Stimulated activated CD4-positive, alpha-beta T cell treated with anti-CD3 and anti-CD28 coated beads, Interleukin-1b, Interleukin-23, amount 100 ng/mL, for 1 hour (primary cell): ENCODE measurements at places on chromosomes 2 and 18.

GRCh38 chr2:156334496-156335478, 2.3 kb upstream of the NR4A2 start:
- DNase-seq, result peak; percentile 60

- DNase-seq, result no peak
Observed at GRCh38 chr18:54950221-54950620, 9.0 kb downstream of the CCDC68 start.

GRCh38 chr2:220075835-220076234, 448.4 kb downstream of the SLC4A3 start:
- DNase-seq, result no peak

DNA sequence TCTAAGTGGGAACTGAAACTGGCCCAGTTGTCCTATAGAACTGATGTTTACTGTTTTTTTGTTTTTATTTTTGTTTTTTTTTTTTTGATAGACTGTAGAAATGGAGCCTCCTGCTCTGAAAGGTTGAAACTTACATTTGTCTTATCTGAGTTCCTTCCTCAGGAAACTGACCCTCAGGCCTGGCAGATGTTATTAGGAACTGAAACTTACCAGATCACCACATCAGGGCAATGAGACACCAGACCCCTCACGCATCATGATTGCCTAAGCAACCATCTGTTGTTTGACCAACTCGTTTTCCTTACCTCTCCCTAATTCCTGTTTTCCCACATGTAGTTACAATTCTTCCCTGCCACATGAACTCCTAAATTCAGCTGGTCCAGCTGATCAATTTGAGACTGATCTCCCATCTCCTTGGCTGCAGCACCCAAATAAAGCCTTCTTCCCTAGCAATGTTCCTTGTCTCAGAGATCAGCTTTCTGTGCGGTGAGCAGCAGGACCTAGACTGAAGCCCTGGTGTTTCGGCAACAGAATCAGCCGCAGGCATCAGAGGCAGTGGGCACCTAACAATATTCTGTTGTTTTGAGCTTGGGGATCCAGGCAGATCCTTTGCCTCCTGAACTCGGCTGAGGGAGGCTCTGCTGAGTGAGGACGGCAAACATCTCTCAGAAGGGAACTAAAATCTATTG, 96.8 kb downstream of the MSH2 start:
- DNase-seq, result no peak

DNA sequence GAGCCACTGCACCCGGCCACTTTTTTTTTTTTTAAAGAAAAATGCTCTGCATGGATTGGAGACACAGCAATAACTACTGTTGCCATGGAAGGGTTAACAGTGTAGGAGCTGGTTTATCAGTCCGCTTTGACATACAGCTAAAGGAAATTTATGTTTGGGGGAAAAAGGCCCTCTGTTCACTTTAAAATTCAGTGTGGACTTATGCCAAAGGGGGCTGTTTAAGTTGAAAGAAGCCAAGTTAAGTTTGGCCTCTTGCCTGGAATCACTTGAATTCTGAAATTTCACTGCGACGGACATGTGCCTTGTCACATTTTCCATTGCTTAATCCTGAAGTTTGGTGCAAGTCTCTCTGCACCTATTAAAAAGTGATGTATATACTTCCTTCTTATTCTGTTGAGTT, 3.1 kb downstream of the KCNE4 start:
- no peak for DNase-seq

DNA sequence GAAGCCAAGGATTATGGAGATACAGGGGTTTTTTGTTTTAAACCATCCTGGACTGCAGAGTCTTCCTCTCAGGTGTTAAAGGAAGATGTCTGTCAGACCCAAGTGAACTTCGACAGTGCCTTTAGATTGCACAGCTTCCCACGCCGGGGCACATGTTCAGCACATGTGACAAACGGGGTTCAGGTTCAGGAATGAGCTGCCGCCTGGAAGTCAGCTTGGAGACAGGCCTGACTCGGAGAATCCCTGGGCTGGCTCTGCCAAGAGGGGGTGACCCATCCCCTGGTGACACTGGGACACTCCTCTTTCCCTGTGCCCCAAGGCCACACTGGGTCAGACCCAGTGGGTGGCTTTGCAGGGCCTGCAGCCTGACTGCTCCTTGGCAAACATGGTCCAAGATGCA, 359.3 kb upstream of the SALL3 start:
- DNase-seq, result no peak
